SK-N-SH treated with all-trans-retinoic acid at 6 μM for 48 hours (cell line): ENCODE measurements at places on chromosomes 13 and 19.

GRCh38 chr13:51584731-51585672, 740 bp downstream of the WDFY2 start:
- ATAC-seq = peak; percentile 61

DNA sequence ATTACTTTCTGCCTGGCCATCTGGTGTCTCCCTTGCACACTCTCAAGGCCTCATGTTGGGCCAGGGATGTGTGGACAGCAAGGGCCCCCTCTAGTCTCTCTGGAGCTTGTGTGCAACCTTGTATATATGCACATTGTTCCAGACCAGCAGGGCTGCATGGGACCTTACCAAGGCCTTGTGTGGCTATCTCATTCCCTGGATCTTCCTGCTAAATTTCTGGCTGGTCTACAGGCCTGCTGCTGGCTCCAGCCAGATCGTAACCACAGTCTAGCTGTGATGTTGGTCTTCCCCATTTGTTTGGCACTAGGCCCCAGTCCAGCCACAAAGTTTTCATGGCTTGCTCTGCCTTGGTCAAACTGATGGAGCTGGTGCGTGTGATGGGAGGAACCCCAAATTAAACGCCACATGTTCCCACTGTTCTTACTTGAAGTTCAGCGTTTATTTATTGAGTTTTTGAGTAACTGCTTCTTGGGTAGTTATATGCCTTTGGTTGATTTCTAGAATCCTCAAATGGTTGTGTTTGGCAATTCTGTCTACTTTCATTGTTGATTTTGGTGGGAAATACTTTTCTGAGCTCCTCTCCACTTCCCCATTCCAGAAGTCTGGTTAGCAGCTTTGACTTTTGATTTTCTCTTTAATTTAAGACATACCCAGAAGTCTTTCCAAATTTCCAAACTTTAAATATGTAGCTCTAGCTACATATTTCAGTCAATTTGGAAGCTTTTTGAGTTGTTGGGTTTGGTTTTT, 56.4 kb downstream of the SIPA1L3 start:
- ATAC-seq = peak; percentile 33; the same call in 1 of the 3 replicates

DNA sequence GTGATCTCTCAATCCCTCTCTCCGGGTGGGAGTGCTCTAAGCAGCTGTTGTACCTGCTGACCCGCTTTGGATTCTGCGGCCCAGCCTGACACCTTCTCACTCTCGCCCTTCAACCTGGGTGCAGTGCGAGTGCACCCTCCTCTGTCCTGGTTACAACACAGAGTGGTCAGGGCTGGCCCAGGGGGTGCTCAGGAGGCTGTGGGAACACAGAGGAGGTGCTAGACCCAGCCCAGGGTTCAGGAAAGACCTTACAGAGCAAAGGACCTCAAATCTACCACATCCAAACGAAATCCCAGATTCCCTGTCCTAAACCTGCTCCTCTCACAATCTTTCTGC, 23.7 kb downstream of the ZNF175 start:
- ATAC-seq = peak; percentile 56

- ATAC-seq = peak; percentile 18; the same call in 1 of the 3 replicates
Measured at GRCh38 chr13:30153545-30154426, 153.6 kb downstream of the KATNAL1 start.

DNA sequence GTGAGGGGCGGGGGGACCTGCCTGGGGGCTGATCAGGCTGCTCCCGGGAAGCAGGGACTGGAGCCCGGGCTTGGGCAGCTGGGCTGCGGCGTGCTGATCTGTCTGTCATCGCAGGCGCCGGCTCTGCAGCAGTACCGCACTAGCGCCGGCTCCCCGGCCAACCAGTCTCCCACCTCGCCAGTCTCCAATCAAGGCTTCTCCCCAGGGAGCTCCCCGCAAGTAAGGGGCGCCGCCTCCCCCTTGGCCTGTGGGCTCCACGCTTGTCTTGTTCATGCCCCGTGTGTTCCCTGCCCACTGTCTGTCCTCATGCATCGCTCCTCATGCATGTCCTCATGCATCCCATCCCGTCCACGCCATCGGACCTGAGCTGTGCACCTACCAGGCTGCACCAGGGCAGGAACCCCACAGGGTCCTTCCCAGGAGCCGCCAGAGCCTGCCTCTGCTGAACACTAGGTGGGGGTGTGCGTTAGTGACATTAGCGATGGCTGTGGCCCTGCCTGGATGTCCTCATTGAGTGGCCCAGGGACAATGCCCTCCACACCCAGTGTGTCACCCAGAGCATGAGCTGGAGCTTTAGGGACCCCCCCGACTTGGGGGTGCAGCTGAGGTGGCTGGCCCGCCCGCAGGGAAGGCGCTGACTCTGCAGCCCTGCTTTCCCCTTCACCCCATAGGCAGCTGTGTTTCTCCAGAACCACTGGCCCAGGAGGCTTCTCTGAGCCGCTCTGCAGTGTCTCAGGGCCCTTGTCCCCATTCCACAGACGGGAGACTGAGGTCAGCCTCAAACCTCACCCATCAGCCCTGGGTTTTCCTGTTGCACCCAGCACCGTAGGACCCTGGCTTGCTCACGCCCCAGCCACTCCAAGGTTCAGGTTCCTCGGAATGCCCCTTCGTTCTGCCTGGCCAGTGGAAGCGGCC, 19.5 kb downstream of the COMP start:
- ATAC-seq = no peak

DNA sequence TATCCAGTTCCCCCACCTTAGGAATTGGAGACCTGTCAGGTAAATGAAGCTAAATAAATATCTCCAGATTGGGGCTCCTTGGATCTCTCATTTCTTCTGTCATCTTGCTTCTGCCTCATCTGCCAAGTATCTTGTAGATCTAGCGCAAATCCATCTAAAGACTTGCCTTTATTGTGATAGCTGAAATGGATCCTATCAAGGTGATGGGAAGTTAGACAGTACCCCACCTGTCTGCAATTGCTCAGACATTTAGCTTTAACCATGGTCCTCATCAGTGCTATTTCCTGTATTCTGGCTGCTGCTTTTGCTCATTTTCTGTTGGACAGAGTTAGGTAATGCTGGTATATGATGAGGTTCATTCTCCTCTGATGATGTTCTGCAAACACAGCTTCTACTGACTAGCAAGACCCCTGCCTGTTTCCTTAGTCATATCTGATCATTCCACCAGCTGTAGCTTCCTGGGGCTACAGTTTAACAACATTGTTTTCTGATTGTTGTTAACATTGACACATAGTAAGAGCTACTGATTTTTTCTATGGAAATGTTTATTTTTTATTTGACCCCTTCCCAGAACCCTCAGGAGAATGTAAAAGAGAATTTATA, 340.0 kb downstream of the DCT start:
- ATAC-seq = peak; percentile 38; the same call in 2 of the 3 replicates

DNA sequence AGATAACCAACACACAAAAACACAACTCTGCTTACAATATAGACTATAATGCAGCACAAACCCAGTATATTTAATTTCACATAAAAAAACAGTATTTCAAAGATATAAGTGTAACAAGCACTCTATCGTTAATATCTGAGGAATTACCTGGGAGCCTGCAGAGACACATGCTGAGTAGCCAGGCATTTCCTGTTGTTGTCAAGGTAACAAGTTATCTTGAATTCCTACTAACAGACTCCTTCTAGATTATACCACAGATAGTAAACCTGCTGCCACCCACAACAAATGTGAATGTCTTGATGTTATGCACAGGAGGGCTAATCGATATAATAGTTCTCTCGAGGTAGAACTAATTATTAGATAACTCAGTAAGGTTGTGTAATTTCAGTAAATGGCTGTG, 826.0 kb upstream of the PRR20A start:
- no peak for ATAC-seq

DNA sequence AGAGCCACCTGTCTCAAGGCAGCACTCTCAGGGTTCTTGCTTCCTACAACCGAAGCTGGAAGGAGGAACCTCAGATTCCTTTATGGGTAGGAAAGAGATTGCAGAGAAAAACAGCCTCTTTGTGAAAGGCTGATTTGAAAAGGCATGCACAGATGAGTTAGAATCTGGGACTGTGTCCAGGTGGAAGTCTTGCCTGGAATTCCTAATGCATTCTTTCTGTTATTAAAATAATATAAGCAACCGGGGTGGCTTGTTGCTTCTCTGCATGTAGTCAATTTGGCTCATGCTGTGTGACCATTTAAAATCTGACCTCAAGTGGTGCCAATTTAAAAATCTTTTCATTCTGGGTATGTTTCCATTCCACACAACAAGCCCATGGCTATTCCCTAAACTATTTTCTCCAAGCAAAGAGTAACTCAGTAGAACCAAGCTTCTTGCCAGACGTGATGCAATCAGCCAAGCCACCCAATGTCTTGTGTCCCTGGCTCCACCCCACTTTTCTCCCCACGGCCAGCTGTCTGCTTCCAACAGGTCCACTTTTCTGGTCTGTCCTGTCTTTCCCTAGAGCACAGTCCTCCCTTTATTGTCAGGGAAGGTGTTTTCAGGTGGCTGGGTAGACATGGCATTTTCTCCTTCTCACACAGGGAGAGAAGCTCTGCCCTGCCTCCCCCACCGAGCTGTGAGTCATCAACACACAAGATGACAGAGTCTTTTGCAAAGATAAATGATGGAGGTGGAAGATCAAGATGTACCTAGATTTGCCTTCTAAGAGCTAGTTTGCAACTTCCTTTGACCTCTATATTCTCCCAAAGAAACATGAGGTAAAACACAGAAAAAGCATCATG, 394.3 kb downstream of the FOXO1 start:
- ATAC-seq = peak; percentile 83

DNA sequence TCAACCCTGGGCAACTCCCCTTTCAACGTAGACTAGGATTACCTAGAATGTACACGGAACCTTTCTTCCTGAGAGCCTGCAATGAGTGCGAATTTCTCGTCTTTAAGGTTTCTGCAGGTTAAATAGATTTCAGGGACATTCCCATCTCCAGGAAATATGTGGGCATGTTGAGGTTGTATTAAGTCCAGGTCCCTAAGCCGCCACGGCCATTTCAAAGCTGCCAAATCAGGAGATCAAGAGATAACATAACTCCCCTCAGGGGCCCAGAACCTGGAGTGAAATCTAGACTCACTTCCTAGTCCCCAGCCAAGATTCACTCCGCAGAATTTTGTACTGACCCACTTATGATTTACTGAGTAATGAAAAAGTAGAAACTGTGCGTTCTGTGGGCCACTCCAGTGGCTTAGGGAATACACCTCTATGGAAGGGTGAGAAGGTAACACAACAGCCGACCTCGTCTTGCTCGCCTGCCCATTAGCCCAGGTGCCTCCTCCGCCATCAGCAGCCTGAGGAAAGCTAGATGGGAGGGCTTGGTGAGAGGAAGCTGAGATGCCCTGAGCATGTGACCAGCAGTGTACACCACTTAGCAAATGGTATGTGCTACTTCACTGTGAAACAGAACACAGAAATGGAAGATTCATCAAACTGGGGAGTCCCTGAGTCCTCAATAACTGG, 98.5 kb upstream of the SOX1 start:
- no peak for ATAC-seq

DNA sequence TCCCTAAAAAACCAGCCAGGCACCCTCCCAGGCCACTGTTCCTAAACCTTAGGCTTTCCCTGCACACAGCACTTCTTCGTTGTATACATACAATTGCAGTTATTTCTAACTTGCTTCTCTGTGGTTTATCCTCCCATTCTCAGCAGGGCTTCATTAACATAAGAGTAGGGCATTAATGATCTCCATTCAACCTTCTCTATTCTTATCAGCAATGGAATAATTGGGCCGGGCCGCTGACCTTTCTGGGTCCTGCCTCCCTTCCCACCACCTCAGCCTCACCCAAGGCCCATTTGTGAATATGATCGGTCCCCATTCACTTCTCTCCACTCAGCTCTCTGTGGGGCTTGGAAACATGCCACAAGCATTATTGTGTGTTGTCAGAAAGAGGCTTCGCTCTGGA, 184.2 kb downstream of the SUCLA2 start:
- ATAC-seq = no peak

DNA sequence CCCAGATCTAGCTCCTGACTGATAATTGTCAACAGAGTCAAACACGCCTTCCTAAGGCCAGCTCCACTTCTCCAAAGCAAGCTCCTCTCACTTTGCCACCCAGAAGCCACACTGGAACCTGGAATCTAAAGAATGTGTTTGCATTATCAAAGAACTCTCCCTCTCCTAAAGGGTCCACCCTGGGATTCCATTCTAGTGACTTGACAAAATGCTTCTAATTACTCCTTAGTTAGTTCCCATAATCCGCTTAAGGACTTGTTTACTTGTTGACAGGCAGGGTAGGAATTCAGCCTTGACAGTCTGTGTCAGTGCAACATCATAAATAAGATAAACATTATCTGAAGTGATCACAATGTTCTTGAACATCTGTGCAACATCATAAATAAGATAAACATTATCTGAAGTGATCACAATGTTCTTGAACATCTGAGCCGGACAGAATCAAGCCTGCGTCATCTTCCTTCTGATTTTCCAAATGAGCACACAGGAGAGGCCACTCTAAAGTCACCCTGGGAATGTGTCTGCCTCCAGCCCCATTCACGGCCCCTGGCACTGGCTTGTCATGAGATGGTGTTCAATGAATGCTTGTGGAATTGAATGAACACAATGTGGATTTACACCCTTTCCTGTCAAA, 512.1 kb downstream of the IRS2 start:
- peak; percentile 61 for ATAC-seq

- no peak for ATAC-seq
Measured at GRCh38 chr19:5873617-5874199, 3.4 kb upstream of the FUT5 start.

DNA sequence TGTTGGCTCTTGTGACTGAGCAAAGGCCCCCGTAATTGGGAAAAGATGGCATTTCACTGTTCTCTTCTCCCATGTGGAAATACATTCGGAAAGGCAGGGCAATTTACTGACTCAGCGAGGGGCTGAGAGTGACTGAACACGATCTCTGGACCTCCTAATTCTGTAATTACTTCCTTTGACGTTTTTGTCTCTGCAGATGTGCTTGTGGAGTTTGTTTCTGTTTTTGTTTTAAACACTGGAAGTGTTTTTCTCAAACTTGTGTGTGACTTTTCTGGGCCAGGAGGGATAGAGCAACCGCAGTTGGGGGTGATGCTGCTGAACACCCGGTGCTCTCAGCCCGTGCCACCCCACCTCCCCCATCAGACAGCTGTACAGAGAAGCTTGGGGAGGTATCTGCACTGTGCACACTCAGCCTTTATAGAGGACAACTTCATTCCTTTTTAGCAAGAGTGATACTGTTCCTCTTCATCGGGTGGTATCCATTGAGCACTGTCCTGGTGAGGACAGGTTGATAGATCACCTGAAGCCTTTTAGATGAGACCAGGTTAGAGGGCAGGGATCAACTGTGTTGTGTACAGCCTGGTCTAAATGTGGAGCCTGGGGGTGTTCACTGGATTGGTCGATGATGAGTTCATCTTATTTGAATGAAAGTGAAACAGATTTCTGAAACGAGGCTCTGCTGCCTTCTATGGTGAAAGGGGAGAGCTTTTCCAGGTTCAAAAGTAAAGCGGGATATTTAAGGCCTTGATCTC, 117.4 kb downstream of the ESD start:
- ATAC-seq = peak; percentile 90

DNA sequence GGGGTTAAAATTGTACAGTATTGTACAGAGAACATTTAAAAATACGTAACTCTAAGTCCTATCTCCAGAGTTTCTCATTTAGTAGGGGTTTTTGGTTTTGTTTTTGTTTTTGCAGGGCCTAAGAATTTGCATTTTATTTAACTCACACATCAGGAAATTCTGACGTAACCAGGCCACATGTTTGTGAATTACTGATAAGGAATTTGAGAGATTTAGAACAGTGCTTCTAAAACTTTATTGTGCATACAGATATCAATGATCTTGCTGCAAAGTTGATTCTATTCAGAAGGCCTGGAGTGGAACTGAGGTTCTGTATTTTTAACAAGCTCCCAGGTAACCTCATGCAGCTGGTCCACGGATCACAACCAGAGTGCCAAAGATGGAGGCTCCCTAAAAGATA, 49.3 kb downstream of the LIG4 start:
- ATAC-seq = no peak

- no peak for ATAC-seq
Measured at GRCh38 chr13:45198924-45199323, 1.9 kb downstream of the KCTD4 start.
